T-cell (primary cell): ENCODE measurements at places on chromosomes 11 and 22.

GRCh38 chr22:16932577-16932976, 75.4 kb downstream of the GAB4 start:
- no peak for DNase-seq

- DNase-seq = no peak
Observed at GRCh38 chr11:18379201-18379600, 15.2 kb upstream of the LDHA start.

- no peak for DNase-seq
Observed at GRCh38 chr22:17161991-17162390, 2.9 kb upstream of the HDHD5 start.

DNA sequence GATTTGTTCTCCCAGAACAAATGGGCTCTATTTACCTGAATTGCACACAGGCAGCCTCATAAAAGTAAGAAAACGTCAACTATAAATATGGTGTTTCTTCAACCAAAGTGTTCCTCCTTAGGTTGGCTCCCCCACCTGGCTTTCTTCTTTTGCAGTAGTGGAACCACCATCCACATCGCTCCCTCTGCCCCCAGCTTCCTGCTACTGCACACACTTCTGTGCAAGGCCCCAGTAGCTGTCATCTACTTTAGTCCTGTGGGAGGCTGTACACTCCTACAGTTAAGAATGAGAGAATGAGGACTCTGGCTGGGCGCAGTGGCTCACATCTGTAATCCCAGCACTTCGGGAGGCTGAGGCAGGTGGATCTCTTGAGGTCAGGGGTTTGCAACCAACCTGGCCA, 89.5 kb downstream of the BMAL1 start:
- DNase-seq = no peak

DNA sequence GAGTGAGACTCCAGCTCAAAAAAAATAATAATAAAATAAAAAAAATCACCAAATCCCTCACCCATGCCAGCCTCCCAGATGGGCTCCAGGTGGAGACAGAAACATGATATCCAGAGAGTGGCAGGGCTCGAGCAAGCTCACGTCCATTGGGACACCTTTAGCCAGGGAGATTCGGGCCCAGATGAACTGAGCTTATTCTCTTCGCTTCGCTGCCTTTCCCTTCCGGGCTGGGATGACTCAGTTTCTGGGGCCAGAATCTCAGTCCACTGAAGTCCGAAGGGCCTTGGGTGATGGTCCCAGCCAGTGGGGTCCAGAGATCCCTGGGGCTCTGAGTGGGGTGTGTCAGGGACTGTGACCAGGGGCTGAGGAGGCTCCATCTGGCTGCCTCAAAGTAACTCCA, 23.0 kb upstream of the MYEOV start:
- no peak for DNase-seq

- DNase-seq = no peak
Observed at GRCh38 chr11:30358536-30358935, 35.6 kb downstream of the ARL14EP start.

DNA sequence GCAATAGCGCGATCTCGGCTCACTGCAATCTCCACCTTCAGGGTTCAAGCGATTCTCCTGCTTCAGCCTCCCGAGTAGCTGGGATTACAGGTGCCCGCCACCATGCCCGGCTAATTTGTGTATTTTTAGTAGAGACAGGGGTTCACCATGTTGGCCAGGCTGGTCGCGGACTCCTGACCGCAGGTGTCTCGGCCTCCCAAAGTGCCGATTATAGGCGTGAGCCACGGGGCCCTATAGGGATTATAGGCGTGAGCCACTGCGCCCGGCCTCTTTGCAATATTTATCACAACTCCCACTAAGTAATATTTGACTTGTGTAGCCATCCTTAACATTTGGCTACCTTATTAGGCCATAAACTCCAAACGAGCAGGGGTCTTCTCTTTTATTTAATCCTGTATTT, 879 bp upstream of the CUL5 start:
- no peak for DNase-seq

DNA sequence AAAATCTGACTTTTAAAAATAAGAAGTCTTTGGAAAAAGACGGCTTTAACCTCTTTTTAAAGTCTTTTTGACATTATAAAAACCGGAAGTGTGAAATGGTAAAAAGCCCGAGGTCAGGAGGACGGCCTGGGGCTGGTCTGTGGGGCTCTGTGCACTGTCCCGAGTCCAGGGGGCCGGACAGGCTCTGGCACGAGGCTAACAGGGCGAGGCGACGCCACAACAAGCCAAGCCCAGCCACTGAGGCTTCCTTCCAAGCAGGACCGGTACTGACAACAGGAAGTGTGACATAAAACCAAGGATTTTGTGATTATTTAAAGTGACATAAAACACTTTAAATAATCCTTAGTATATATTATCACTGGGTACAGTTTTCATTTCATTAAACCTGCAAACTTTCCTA, 39.2 kb downstream of the BRD1 start:
- DNase-seq = no peak

DNA sequence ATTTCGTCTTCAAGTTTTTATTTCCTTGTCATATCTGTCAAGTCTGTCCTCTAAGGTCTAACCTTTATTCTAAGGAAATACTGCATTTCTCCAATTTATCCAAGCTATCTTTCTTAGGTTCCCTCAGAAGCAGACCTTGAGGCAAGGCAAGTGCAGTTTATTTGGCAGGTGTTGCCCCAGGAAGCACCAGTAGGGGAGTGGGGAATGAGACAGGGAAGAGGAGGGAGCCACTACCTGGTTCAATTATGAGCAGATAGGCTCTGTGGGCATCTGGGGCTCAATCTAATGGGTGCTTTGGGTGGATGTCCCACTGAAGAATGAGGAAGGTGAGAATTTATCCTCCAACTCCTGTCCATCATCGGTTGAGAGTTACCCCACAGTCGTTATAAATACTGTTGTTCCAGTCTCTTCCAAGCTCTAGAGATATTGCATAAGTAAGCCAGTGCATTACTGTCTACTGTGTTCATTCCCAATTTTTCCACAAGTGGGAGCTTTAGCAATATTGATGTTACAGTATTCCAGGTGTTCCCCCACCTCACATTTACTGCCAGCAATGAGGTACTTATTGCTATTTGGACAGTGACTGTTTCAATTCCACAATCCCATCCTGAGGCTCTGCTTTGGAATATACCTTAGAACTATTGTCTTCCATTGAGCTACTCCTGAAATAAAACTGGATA, 154.9 kb upstream of the CEP126 start:
- no peak for DNase-seq

- no peak for DNase-seq
Observed at GRCh38 chr22:49674479-49675050, 153.1 kb downstream of the BRD1 start.

DNA sequence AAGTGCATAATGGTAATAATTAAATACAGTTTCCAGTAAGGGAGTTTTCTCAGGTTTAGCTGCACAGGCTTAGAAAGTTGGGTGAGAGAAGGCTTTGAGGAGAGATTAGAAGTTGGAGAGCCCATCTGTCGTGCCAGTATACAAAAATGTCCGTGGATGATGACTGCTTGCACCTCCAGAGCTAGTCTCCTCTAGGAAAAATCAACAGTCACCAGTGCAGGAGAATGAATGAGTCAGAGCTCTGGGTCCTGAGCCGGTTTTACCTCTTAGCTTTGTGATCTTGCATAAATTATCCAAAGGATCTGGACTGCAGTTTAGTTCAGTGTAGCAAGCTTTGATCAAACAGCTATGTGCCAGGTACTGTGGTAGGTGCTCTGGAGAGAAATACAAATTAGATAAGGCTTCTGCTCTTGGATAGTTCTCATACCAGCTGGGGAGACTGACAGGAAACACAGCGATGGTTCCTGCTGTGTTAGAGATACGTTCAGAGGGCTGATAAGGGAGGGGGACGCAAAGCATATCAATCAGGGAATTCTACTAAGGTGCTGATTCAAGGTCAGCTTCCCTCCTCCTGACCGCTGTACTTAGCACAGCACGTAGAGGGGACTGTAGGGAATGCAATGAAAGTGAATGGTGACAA, 125.9 kb downstream of the TEAD1 start:
- no peak for DNase-seq

DNA sequence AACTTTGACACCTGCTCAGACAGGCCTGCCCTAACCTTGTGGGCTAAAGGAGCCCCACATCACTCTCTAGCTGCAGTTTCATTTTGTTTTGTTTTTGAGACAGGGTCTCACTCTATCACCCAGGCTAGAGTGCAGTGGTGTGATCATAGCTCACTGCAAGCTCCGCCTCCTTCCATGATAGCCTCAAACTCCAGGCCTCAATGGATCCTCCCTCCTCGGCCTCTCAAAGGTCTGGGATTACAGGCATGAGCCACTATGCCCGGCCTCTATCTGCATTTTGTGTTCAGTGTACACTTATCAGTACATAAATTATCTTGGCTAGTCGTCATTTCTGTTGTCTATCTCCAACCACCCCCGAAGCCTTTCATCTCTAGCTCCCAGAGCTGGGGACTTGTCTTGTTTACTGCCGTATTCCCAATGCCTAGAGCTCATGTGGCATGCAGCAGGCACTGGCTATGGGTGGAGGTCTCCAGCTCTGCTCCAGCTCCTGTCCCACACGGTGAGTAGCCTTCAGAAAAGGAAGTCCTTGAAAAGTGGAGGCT, 22.1 kb upstream of the PEX26 start:
- DNase-seq = no peak
